ENCODE measurements at places on chromosomes 5 and 9.

- DNase-seq = no peak
These were observed 284.5 kb upstream of the RASA1 start for GRCh38 chr5:86983208-86983607.

DNA sequence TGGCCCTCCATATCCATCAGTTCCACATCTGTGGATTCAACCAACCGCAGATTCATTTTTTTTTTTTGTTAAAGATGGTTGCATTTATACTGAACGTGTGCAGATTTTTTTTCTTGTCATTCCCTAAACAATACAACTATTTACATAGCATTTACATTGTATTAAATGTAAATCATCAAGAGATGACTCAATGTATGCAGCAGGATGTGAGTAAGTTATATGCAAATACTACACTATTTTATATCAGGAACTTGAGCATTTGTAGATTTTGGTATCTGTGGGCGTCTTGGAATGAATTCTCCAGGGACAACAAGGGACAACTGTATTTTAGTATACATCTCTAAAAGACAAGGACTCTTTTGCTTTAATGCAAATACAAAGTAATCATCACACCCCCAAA is 299.2 kb upstream of the ZNF608 start:
- no peak for DNase-seq

- DNase-seq = no peak
These were observed 587.7 kb upstream of the MEF2C start for GRCh38 chr5:89470658-89471057.

GRCh38 chr9:79154806-79155205 is 417.0 kb upstream of the TLE4 start:
- DNase-seq = no peak

DNA sequence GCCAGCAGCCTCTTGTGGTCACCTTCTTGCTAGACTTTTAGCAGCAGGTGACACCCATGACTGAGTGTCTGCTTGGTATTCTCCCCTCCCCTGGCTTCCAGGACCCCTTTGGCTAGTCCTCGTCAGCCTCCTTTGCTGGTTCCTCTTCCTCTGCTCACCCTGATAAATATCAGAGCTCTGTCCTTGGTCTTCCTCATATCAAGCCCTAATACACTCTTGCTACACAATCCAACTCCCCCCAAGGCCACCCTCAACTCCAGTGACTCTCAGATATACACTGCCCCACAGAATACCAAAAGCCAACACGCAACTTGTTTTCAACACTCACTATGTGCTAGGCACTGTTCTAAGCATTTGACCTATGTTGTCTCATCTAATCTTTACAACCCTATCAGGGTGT is 30.3 kb upstream of the LCP2 start:
- peak; percentile 59 for DNase-seq
